Stimulated activated CD4-positive, alpha-beta T cell treated with anti-CD3 and anti-CD28 coated beads, Interleukin-2, amount 100 ng/mL, for 48 hours (primary cell): ENCODE measurements at places on chromosomes 1 and 21.

GRCh38 chr1:6068932-6069331, 23.2 kb downstream of the KCNAB2 start:
- no peak for DNase-seq

GRCh38 chr1:221416142-221416541, 325.7 kb downstream of the DUSP10 start:
- DNase-seq = no peak

- DNase-seq = no peak
Measured at GRCh38 chr1:1835546-1835945, 55.3 kb downstream of the GNB1 start.

DNA sequence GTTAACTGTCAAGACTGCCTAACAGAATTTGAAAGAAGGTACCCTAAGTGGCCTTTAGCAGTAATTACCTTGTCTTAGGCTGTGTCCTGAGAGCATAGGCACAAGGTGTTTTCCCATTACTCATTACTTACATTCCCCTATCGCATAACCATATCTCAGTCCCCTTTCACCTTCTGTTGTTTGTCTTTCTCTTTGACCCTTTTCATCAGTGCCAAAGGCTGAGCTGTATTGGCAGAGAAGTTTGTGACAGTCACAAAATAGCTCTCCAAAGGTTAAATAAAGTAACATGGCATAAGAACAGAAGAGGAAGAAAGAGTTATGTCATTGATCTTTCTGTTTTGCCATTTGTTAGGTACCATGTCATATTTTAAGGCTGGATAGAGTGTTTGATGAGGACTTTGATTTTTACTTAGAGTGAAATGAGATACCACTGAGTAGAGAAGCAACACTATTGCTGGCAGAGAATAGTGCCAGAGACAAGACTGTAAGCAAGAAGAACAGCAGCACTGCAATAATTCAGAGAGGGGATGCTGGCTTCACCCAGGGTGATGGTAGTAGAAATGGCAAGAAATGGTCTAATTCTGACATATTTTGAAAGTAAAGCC, 497.8 kb downstream of the TTLL7 start:
- no peak for DNase-seq

DNA sequence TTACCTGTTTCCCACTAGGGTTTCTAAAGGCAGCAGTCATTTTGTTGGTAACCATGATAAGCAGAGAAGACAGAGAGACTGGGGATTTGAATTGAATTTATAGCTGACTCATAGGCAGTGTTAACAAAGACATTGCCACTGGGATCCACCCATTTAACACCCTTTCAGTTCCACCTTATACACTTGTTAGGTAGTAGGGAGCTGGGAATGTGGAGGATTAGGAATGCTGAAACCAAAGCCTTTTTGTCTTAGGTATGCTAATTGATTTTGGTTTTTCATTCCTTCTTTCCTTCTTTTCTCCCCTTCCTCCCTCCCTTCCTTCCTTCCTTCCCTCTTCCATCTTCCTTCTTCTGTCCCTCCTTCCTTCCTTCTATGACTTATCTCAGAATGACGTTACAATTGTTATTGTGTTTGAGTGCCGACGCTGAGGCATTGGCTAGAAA, 7.5 kb upstream of the EVI5 start:
- no peak for DNase-seq

DNA sequence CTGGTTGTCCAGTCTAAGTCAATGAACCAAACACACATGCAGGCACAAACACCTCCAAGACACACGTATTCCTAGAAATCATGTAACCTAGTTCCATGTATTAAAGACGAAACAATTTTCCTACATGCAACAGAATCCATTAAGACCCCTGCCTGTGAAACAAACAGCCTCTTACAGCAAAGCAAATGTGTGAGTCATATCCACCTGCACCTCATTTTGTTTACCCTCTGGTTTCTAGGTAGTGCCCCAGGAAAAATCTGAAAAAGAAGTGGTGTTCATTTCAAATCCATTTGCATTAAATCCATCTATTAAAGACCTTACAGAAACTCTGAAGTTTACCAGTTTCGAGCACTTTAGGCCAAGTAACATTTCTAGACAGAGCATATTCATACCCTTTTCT, 74.1 kb downstream of the VCAM1 start:
- no peak for DNase-seq

- no peak for DNase-seq
Measured at GRCh38 chr1:6126028-6126427, 54.1 kb downstream of the CHD5 start.

DNA sequence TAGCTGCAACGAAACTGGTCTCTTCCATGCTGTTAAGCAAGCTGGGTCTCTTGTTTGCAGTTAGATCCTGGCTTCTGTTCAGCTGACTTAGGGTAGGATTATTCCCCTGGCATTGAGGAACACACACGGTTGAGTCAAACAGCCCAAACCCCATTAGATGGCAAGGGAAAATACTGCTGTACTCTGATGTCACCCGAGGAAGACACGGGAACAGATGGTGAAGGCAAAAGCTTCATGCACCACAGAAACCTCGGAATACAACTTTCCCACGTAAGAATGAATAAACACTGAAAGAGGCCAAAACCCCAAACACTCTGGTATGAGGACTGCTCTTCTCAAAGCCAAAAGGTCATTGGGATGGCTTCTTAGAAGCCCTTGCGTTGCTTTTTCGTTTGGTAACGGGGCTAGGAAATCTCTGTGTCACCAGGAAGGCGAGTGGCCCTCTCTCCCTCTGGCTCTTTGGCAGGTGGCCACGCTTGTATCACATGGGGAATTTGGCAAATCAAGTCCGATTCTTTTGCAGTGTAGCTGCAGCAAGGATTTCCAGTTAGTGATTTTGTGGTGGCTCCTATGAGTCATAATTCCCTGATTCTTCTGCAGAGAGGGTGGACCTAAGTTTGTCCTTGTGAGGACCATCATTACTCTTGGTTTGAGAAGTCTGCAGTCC, 16.7 kb upstream of the LYST start:
- DNase-seq = no peak

DNA sequence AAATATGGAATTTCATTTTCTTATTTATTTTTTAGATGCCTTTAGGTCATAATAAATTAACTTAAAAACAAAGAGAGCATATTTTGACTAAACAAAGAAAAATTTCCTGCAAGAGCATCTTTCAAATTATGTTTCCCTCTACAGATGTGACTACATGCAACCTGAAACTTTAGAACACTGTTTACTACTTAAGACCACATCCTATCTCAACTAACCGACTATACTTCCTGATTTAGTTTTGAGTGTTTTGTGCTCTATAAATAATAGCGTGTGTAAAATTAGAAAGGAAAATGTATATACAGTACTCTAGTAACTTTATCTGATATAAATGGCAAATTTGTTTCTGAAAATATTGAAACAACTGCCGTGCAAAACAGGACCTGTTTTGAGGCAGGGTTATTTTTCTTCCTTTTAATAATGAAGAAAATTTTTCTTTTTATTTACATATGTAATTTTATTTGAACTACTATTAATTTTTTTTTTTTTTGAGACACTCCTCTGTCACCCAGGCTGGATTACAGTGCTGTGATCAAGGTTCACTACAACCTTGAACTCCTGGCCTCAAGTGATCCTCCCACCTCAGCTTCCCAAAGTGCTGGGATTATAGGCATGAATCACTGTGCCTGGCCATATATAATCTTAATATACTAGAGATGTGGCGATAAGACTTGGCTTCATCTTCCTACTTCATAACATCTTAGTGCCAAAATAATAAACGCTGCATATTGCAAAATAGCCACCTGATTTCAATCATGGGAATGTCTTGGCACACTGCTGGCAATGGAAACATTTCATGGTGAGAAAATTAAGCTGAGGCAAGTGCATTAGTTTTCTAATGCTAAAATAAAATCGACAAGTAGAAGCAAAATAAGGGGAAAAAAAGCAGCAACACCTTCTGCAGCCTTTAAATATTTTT, 12.3 kb downstream of the ZRANB2 start:
- DNase-seq = no peak

- no peak for DNase-seq
Measured at GRCh38 chr1:29456685-29457435, 220.5 kb downstream of the PTPRU start.

GRCh38 chr1:228151180-228151925, 1.6 kb downstream of the GJC2 start:
- no peak for DNase-seq

GRCh38 chr1:46412893-46413595, 18.9 kb downstream of the FAAH start:
- no peak for DNase-seq

DNA sequence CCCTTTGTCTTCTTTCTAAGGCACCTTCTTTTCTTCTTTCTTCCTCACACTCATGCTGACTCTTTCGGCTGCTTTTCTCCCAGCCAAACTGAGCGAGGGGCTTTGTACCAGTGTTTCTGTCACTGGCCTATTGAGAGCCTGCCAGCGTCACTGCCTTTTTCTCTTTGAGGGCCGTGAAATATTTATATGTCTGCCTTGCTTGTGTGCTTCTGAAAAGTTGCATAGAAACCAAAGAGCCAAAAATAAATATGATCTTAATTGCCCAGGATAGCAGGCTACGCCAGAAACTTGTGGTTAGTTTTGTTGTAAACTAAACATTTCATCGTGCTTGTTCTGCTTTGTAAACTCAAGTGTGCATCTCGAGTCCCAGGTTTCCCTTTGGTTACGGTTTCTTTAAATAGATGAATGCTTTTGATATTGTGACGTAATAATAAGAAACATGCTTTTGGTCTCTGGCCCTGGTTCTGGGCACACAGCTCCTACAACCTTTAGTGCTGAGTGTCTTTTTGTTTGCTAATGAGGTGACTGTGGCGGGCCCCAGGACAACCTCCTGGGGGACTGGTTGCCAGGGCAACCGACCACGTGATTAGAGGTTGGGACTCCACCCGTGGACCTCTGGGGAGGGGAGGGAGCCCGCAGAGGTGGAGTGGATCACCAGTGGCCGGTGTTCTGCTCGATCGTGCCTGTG, 10.8 kb downstream of the SLC37A1 start:
- DNase-seq = no peak

DNA sequence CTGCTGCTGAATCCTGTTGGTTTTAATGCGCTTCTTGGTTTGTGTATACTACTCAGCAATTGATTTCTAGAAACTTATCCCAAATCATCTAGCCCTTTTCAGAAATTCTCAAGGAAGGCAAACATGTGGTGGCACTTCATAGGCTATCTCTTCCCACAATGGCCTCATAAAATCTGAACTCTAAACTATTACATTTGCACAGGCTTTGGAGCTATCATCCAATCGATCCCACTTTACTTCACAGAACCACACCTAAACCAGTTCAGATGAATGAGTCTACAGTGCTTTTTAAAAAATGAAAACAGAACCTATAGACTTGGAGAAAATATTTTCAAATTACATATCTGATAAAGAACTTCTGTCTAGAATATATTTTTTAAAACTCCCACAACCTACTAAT, 6.9 kb downstream of the STYXL2 start:
- no peak for DNase-seq
